ENCODE measurements at places on chromosomes 5 and 9.

DNA sequence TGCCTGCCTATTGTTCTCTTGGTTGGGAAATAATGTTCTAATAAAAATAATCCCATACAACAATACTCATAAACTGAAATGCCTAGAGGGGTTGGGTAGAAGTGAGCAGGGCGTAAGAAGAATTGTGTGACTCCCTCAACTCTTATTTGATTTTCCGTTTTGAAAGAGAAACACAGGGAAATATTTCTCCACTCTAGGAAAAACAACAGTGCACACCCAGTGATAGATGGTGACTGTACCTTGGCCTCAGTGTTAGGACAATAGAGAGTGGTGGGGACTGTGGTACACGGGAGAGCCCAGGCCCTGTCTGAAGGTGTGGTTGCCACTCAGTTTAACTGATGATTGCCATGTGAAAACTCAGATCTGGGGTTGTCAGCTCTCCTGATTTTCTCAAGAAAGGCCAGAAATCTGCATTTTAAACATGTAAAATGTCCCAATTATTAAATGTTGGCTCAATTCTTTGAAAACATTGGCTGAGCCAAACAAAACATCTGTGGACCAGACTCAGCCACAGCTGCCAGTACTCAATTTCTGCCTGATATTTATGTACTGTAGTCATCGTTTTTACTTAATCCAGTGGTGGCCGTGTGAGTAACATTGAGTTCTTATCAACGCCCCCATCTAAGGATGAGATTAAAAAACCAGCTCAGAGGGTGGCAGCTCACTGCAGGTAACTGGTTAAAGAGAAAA lies 103.8 kb upstream of the ZNF618 start:
- DNase-seq: no peak

GRCh38 chr9:89483592-89484474 lies 14.1 kb downstream of the SEMA4D start:
- no peak for DNase-seq

GRCh38 chr9:106309925-106310324 lies 553.0 kb upstream of the ZNF462 start:
- DNase-seq: no peak

- DNase-seq: no peak
Measured at GRCh38 chr5:52759331-52759730, 28.4 kb upstream of the ITGA1 start.

DNA sequence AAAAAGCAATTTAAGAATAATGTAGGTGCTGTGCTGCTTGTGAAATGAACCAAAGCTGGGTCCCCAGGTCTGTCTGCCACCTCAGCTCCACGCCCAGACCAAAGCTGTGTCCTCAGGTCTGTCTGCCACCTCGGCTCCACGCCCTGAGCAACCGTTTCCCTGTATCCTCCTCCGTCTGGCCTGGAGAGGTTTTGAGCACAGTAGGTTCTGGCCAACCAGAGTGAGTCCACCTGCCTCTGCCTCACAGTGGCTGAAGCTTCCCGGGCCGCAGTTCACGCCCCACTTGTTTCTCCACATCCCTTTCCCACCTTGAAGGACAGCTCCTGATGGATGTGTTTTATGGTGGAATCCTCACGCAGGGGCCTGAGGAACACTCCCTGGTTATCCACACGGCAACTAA lies 120.5 kb downstream of the ADAMTS2 start:
- DNase-seq: no peak

DNA sequence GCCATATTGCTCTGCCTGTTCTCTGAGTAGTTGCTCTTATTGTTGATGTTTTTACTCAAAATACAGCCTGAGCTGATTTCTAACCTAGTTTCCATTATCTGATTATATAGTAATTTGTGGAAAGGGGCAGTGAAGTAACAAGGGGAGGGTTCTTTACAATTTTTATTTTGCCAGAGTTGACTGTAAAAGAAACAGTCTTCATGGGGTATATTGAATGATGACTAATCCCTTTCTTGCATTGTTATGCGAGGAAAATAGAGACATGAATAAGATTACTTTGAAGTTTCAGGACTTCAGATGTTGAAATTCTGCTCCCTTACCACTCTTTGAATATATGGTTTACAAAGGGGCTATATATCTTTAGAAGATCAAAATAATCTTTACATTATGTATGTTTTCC lies 9.1 kb upstream of the LRRC70 start:
- no peak for DNase-seq

GRCh38 chr5:102218159-102218558 lies 77.9 kb downstream of the SLCO4C1 start:
- no peak for DNase-seq

GRCh38 chr5:56951126-56951945 lies 587 bp downstream of the MIER3 start:
- peak; percentile 18 for DNase-seq

- no peak for DNase-seq
Measured at GRCh38 chr5:131081913-131082488, 83.1 kb downstream of the HINT1 start.

DNA sequence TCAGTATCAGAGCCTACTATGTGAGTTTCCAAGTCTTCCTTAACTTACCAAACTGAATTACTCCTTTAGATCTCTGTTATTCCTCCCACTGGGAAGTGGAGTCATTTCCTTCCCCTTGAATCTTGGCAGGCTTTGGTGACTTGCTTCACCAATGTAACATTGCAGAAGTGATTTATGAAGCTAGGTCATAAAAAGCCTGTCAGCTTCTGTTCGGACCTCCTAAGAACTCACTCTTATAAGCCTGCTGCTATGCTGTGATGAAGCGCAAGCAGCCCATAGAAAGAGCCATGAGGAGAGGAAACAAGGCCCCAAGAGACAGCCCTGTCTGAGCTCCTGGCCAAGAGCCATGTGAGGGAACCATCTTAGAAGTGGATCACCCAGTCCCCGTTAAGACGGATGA lies 14.2 kb upstream of the FOXB2 start:
- DNase-seq: no peak

DNA sequence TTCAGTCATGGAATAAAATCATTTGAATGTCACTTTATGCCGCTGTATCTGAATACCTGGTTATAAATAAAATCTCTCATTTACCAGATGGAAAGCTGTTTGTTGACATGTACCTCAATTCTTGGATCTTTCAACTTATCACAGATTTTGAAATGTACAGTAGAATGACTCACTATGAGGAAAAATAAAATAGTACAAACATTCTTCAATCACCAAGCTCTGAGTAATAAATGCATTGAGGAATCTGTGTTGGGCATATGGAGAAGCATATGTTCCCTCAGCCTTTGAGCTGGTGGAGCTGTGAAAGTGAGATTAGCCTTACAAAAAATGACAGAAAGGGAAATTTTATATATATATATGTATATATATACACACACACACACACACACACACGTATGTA lies 175.4 kb downstream of the KIAA0825 start:
- no peak for DNase-seq

GRCh38 chr5:171593401-171593800 lies 174.0 kb downstream of the FGF18 start:
- DNase-seq: no peak

DNA sequence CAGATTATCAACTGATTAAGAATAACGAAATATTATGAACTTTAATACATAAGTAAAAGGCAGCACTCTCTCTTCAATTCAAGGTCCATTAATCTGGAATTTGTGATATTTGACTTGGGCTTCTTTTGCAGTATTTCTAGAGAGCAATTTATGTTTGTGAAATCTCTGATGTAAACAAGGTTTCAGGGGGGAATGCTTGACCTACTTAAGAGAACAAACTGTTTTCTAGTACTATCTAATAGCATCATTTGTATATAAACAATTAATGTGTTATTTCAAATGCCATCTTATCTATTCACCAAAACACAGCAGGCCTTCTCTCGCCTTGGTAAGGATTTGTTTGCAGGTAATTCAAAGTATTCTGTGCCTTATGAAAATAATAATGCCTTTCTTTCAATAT lies 103.6 kb upstream of the FST start:
- DNase-seq: no peak

GRCh38 chr9:110579034-110579861 lies at the start of gene SVEP1:
TSS of gene SVEP1 (minus strand) at chr9:110579741. CDS start at chr9:110579543, 198 bp downstream.
- no peak for DNase-seq

DNA sequence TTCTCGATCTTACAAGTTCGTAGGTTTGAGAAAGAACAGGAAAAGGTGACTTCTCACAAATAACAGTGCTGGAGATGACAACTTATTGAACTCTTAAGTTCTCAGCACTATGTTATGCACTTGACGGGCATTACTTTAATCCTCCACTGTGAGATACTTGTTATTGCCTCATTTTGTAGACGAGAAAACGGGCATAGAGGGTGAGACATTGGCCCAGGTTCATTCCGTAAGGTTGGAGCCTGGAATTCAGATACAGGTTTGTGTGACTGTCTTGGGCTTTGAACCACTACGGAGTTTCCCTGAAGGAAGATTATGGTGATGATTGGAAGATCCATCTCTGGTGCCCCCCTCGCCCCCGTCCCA lies 657 bp downstream of the MAT2B start:
- no peak for DNase-seq

- DNase-seq: no peak
Measured at GRCh38 chr5:122404653-122405362, 92.8 kb downstream of the SNCAIP start.

- DNase-seq: no peak
Measured at GRCh38 chr5:14397717-14398116, 183.9 kb upstream of the OTULINL start.

GRCh38 chr5:25516141-25516540 lies 871.4 kb upstream of the CDH10 start:
- no peak for DNase-seq

DNA sequence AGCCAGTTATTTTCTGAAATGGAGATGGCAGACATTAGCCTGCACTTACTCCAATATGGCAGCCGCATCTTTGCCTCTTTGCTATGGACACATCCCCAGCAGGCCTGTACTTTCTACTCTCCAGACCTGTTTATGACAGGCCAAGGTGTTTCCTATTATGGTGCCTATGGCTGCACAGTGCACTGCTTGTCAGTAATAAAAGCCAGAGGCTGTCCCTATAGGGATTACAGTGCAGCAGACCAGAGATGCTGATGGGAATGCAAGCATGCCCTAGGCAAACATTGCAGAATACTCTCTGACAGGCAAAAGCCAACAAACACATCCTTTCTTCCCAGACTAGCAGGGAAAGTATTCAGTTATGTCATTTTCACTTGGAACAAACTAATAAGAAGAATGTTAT lies 442.9 kb downstream of the RAB3C start:
- DNase-seq: no peak

- DNase-seq: no peak
Measured at GRCh38 chr9:127837346-127837745, 17.1 kb downstream of the ENG start.

DNA sequence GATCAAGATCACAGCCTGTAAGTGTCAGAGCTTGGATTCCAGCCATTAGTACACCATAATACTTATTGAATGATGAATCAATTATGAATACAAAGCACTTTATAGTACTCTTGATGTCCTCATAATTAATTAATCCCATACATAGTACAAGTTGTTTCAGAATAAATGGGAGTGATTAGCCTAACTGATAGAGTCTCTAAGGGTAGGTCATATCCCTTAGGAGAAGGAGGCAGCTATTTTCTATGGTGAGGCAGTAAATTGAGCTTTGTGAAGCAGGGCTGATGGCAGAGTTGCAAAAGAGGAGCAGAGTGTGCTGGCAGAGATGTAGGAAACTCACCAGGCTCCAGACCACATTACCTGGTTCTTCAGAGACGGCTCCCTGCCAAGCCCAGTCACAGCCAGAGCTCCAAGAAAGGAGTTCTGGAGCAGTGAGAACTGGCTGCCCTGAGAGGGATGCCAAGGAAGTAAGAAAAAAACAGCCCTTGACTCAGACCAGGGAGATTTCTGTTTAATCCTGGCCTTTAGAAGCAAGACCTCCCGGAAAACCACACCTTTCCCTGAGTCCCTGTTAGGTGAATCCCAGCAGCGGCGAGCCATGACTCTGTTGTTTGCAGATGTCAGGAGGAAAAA lies 112.9 kb downstream of the SH3TC2 start:
- no peak for DNase-seq

- no peak for DNase-seq
Measured at GRCh38 chr9:34334337-34334824, 5.0 kb downstream of the NUDT2 start.

- no peak for DNase-seq
Measured at GRCh38 chr5:137040024-137040423, 459.1 kb downstream of the SPOCK1 start.

- no peak for DNase-seq
Measured at GRCh38 chr9:115202960-115203751, 85.2 kb upstream of the TNC start.

GRCh38 chr9:93898502-93899426 lies 56.4 kb downstream of the BARX1 start:
- DNase-seq: no peak

DNA sequence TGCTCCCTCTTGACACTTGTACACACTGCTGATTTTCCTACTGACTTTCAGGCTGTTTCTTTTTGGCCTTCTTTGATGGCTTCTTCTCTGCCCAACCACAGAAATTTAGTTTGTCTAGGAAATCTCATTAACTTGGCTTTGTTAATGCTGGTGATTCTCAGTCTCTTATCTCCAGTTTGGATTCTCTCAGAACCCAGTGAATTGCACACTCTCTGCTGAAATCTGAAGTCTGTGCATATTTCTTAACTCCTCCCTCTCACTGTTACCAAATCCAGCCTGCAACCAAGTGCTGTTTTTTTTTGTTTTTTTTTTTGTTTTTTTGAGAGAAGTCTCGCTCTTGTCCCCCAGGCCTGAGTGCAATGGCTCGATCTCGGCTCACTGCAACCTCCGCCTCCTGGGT lies 117.2 kb downstream of the CDC42SE2 start:
- DNase-seq: no peak

DNA sequence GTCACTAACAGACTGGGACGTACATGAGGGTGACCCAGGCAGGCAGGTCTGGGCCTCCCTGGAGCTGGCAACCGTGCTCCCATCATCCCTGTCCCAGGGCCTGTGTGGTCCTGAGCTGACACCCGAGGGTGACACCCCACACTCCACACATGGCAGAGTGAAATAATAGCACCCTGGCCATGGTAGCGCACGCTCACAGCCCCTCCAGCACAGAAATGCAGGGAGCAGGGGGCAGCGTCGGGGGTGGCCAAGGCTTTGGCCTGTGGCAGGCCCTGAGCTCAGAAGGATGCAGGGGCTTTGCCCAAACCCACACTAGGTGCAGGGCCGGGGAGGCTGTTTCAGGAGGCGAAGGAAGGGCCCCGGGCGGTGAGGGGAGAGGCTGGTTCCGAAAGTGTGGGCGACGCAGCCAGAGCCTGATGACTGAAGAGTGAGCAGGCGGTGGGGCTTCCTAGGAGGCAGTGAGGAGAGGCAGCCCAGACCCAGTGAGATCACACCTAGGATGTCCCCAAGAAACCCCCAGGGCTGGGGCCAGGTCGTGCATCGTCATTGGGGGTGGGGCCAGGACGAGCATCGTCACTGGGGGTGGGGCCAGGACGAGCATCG lies 12.9 kb downstream of the OR2V2 start:
- no peak for DNase-seq

- no peak for DNase-seq
Measured at GRCh38 chr9:2459756-2460155, 161.8 kb upstream of the VLDLR start.
